Dorsolateral prefrontal cortex (tissue), 122 donors: ENCODE measurements at places on chromosomes 1 and 21.

- no peak for DNase-seq
These were observed 54.1 kb downstream of the NPHP4 start for GRCh38 chr1:5938101-5938646.

DNA sequence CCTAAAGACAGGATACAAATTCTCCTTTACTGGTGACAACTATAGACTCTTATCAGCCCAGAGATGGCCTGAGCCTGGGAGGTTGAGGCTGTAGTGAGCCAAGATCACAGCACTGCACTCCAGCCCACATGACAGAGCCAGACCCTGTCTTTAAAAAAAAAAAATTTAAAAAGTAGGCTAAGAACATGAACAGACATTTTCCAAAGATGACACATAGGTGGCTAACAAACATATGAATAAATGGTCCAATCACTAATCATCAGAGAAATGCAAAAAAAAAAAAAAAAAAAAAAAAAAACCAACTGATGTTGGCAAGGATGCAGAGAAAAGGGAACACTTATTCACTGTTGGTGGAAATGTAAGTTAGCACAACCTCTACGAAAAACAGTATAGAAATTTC is 65.0 kb downstream of the TOR3A start:
- DNase-seq = no peak

- DNase-seq = no peak
These were observed 35.6 kb downstream of the STUM start for GRCh38 chr1:226584164-226584563.

GRCh38 chr1:101284021-101284420 is 47.2 kb downstream of the S1PR1 start:
- DNase-seq = no peak

DNA sequence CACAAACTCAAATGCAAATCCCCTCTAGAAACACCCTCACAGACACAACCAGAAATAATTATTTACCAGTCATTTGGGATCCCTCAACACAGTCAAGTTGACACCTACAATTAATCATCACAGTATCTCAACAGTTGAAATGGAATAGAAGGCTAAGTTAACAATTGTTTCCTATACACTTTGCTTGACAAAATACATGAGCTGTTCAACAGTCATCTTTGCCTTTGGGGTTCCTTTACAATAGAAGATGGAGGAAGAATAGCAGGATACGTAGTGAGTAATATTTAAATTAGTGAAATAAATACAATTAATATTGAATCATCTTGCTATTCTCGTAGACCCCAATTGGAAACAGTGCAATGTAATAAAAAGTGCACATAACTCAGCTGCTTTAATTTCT is 487.3 kb upstream of the ADAMTS5 start:
- DNase-seq = no peak

- no peak for DNase-seq
These were observed 42.1 kb upstream of the ARHGAP29 start for GRCh38 chr1:94279462-94279861.

DNA sequence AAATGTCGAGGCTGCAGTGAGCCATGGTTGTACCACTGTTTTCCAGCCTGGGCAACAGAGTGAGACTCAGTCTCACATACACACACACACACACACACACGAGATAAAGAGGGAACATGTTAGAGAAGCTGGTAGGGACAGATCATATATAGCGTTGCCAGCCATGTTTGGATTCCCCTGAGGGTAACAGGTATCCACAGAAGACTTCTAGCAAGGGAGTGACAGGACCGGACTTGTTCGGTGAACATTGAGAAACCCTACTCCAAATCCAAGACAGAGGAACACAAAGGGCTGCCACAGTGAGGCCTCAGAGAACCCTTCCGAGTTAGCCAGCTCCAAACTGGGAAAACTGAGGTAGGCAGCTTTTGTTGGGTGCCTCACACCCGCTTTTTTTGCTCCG is 3.7 kb upstream of the SARS1 start:
- no peak for DNase-seq

GRCh38 chr1:7403265-7404045 is 367.6 kb upstream of the VAMP3 start:
- DNase-seq = no peak

DNA sequence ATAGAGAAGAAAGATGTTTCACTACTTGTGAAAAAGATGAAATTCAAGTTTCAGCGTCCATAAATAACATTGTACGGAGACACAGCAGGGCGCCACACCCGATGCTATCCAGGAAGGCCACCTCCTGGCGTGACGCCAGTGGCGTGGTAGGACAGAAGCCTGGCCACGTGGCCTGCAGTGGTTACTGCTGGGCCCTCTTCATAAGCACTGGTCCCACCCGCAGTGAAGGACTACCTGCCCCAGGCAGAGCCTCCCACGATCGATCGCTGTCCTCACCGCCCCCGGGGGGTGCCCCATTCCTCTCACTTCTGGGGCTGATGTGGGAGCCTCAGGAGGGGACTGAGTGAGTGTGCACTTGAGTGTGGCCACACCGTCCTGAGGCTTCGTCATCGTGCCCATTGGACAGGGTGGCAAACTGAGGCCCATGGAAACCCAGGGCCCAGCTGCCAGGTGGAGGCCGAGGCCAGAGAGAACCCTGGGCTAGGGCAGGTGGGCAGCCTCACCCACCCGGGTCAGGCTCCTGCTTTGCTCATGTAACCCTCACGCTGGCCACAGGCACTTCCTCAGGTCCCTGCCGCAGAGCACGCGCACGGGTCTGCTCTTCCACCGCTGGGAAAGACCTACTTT is 11.7 kb upstream of the HES5 start:
- no peak for DNase-seq

GRCh38 chr1:17189632-17189990 is 15.3 kb upstream of the PADI1 start:
- DNase-seq = no peak

DNA sequence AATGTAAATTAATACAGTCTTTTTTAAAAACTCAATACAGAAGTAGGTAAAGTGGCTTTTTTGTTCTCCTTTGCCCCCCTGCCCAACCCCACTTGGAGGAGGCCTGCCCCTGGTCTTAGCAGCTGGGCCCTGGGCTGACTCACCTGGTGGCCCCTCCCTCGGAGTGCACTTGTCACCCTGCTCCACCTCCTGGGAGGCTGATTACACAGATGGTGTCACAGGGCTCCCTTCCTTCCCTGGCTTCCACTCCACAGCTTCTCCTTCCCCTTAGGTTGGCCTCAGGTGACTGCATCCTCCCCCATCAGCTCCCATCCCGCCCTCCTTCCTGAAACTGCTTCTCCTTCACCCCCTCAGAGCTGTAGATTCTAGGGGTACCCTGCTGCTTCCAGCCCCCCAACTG is 11.7 kb upstream of the CAPN9 start:
- DNase-seq = no peak

GRCh38 chr1:86739648-86740509 is 35.5 kb downstream of the SH3GLB1 start:
- no peak for DNase-seq

GRCh38 chr1:78292361-78292760 is 198.4 kb upstream of the PTGFR start:
- DNase-seq = no peak

- DNase-seq = no peak
These were observed 1044.4 kb downstream of the ADGRL2 start for GRCh38 chr1:82844911-82845827.

DNA sequence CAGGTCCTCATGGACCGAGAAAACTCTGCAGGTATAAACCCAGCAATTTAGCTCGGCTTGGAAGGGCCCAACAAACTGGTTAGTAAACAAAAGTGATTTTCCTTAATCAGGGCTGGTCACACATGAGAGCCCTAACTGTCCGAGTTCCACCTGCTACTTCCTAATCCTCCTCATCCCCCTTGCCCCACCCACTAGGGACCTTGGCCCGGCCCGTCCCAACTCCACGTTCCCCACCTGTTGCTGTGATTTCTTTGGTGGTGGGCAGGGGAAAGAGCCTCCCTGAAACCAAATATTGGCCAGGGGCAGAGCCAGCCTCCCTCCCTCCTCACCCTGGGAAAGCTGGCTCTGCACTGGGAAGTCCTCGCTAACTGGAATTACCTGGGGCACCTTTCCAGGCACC is 304.2 kb upstream of the PROX1 start:
- no peak for DNase-seq

GRCh38 chr21:22993822-22994574 is 1995.8 kb downstream of the NCAM2 start:
- no peak for DNase-seq

DNA sequence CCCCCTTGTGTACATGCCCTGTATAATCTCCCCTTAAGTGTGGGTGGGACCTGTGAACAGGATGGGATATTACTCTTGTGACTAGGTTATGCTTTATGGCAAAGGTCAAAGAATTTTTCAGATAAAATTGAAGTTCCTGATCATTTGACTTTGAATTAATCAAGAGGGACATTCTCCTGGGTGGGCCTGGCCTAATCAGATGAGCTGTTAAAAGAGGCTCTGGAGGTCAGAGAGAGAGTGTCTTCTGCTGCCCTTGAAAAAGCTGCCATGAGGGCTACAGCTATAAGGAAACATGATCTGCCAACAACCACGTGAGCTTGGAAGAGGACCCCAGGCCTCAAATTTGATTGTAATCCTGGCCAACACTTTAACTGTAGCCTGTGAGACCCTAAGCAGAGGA is 125.6 kb upstream of the CSF3R start:
- no peak for DNase-seq

GRCh38 chr1:23221107-23221506 is 3.8 kb upstream of the HTR1D start:
- no peak for DNase-seq

DNA sequence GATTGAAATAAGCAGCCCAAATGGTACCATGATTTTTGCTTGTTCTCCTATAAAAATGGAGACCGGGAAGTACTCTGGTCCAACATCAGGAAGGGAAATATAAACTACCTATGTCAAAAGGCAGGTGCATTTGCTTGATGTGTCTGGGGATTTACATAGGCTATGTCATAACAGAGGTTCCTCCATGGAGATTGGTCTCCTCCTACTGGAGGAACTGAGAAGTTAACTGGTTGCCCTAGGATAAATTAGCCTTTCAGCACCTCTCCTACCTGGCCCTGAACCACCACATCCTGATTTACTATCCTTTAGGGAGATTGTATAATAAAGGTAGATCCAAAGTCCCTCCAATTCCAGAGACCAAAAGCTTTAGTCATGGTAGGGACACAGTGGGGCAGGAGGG is 1109.3 kb upstream of the B3GALT2 start:
- DNase-seq = no peak

- no peak for DNase-seq
These were observed 63.8 kb downstream of the TBCE start for GRCh38 chr1:235430991-235431390.

- peak; percentile 84 for DNase-seq
These were observed 36.5 kb upstream of the TRAPPC10 start for GRCh38 chr21:43975469-43976098.

- DNase-seq = peak; percentile 85
These were observed 22.7 kb upstream of the IFNGR2 start for GRCh38 chr21:33380483-33380998.

DNA sequence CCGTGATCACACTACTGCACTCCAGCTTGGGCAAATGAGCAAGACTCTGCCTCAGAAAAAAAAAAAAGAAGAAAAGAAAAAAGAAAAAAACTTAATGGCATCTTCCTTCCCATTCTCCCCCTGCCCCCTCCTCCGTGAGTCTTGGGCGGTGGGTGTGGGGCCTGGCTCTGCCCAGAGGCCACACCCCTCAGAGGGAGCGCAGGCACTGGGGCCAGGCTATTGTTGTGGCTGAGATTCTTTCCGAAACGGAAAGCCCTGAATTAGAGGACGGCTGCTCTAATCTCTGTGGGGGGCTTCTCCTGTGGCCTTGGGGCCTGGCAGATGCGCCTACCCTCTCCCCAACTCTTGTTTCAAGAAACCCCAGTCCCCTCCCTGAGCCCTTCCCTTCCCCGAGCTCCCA is 4.1 kb upstream of the FAM110D start:
- no peak for DNase-seq

DNA sequence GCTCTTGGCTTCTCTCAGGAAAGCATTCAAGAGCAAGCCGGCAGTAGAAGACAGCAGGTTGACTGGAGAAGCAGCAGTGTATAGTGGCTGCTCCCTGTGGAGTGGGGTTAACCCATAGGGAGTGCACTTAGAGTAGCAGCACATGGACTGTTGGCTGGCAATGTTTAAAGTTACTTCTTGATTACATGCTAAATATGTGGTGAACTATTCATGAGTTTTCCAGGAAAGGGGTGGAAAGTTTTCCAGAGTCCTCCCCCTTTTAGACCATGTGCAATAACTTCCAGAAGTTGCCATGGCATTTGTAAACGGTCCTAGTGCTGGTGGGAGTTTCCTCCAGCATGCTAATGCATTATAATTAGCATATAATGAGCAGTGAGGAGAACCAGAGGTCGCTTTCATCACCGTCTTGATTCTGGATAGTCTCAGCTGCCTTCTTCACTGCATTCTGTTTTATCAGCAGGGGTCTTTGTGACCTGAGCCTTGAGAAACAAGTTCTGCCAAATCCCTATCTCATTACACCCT is 131.8 kb downstream of the CCDC185 start:
- no peak for DNase-seq

DNA sequence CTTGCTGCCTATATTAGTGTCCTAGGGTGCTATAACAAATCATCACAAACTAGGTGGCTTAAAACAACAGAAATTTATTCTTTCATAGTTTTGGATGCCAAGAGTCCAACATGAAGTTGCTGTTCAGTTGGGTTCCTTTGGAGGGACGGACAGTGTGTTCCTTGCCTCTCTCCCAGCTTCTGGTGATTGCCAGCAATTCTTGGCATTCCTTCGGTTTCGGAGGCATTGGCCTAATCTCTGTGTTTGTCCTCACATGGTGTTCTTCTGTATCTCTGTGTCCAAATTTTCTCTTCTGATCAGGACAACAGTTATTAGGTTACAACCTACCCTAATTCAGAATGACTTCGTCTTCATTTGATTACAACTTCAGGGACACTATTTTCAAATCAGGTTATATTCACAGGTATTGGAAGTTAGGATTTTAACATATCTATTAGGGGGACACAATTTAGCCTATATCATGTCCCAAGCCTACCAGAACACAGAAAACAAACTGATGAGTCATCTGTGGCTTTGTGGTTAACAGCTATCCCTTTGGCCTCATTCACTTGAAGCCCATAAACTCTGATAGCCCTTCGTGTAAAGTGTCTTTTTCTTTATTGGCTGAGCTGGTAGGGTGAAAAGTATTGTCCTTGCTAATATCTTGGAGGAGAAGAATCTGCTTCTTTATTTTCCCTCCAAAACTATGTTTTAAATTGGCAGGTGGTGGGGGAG is 83.2 kb upstream of the PAPPA2 start:
- DNase-seq = no peak

DNA sequence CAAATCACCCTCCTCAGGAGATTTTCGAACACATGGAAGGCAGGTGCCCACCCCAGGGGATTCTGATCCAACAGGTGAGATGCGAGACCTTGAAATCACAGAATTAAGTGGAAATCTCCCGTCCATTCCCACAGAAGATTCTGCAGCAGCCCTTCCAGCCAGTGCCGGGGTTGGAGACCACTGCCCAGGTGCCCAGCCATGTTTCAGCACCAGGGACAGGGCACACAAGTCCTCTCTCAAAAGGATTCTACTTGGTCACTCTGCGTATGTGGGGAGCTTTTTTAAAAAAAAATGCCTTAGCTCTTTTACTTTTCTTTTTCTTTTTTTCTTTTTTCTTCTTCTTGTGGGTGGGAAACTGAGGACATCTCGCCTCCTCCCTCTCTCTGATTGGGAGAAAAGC is 80.7 kb downstream of the VWA5B1 start:
- no peak for DNase-seq
